ENCODE measurements at places on chromosomes 1 and 21. TPM values are rescaled to one million over a fixed set of nuclear protein-coding genes. Genes with fewer than 3 reads are reported as not detected.

DNA sequence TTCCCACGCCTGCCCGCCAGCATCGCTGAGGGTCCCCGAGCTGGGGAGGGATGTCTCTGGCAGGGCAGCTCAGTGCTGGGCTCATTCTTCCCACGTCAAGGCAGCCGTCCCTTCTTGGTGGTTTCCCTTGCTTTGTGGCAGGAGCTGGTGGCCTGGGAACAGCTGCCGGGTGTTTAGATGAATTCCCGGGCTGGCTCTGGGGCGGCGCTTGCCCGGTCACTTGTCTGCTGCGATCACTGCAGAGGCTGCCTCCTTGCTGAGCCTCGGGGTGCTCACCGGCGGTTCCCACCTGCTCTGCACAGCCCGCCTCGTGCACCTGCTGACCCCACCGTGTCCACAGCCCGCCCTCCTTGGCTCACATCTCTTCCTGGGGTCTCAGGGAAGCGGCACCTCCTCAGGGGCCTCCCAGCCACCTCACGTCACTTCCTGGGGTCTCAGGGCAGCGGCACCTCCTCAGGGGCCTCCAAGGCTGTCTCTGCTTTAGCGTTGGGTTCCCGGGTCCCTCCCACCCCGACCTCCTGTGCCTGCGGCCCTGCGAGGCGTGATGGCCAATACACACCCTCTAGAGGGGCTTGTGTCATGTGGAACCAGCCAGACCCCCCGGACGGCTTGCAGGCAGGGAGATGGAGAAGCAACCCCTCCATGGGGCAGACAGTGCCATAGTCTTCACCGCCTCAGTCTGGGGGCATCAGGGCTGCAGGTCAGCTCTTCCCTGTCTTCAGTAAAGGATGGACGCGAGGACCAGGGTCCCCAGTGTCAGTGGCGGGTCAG lies 13.5 kb downstream of the COL18A1 start:
- no peak overlapping the region for H3K4me3 ChIP-seq
- no peak overlapping the region for H3K27ac ChIP-seq
- peaks cover 11% of the 10 kb centered on the region for H3K27me3 ChIP-seq

DNA sequence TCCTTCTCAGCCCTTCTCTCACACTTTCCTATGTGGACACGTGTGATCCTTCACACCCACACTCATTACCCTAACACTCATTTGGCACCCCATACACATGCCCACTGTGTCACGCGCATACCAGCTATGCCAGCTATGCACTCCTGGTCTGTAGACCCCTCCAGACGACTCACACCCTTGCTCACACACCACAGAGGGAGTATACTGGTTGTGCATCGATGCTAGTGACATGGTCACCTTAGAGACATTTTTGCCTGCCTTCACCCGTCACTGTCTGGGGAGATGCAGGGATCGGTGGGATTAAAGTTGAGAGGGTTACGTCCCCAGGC lies 8.3 kb upstream of the PPM1J start:
- H3K36me3 ChIP-seq: no peaks in the 10 kb centered on the region
- H3K27ac ChIP-seq: no peak overlapping the region
- no peaks in the 10 kb centered on the region for H3K4me1 ChIP-seq
- no peaks in the 10 kb centered on the region for H3K27me3 ChIP-seq

DNA sequence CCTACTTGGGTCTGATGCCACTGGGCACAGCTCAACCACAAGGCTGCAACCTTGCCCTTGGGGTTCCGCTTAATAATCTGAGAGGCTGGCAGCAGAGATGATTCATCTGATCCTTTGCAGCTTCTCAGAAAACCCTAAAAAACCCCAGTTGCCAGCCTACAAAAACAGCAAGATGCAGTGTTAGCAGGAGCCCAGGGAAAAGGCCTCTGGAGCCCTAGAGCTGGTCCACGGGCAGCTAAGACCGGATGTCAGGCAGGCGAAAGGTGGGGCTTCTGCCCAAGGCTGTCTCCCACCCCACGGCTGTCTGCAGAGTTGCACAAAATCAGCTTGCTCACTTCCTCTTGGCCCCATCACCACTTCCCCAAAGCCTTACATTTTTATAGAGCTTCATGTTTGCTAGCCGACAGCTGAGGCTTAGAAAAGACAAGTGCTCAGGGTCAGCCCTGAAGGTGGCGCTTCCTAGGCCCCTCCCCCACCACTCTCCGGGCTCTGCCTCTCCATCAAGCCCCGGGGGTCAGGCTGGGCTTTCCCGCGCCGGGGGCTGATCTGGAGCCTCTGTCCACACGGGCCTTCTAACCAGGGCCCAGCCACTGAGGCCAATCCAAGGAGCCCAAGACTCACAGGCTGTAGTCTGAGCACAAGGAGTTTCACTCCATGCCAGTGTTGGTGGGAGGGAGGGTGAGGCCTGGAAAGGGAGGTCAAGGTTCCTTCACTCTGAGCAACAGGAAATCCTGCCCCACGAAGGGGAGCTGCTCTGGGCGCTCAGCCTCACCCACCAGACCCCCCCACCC lies 4.2 kb upstream of the ADORA3 start:
- H3K27me3 ChIP-seq: no peaks in the 10 kb centered on the region
- H3K27ac ChIP-seq: peak overlapping the region; percentile 90
- H3K4me3 ChIP-seq: peak overlapping the region; percentile 55
- peaks cover 35% of the 10 kb centered on the region for H3K4me1 ChIP-seq

GRCh38 chr1:216632980-216633379 lies 90.2 kb downstream of the ESRRG start:
- no peak overlapping the region for H3K27ac ChIP-seq
- H3K27me3 ChIP-seq: no peaks in the 10 kb centered on the region
- H3K4me1 ChIP-seq: no peaks in the 10 kb centered on the region
- no peaks in the 10 kb centered on the region for H3K36me3 ChIP-seq
- no peak overlapping the region for H3K4me3 ChIP-seq

DNA sequence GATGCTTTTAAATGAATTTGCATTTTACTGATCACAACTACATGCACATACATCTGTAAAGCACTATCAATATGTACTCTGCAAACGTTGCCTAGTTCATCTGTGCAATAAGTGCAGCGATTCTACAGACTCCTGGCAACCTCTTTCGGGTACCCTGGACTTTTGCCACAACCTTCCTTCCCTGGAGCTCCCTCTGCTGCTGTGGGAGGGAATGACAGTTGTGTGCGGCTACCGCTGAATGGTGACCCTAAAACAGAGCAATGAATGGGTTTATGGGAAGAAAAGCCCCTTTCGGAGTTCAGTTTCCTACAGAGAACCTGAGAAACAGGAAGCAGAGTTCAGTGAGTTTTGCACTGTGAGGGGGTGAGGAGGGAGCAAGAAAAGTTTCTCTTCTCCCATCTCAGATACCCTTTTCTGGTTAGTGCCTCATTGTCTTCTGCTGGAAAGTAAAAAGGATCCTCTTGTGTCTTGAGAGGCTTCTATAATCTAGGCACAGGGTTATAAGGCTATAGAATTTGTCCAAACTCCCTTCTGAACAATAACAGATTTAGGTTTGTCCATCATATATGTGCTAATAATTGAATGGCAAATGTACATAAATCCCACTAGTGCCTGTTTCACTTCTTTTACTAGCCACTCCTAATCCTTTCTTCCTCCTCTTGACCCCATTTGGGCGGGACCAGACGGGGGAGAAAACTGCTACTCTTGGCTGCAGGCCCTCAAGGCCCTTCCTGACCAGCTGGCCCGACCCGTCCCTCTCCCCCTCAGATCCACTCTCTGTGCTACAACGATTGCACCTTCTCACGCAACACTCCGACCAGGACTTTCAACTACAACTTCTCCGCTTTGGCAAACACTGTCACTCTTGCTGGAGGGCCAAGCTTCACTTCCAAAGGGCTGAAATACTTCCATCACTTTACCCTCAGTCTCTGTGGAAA lies 19.8 kb upstream of the SARS1 start:
- no peaks in the 10 kb centered on the region for H3K4me1 ChIP-seq
- no peak overlapping the region for H3K4me3 ChIP-seq
- no peak for DNase-seq
- no peaks in the 10 kb centered on the region for H3K36me3 ChIP-seq

DNA sequence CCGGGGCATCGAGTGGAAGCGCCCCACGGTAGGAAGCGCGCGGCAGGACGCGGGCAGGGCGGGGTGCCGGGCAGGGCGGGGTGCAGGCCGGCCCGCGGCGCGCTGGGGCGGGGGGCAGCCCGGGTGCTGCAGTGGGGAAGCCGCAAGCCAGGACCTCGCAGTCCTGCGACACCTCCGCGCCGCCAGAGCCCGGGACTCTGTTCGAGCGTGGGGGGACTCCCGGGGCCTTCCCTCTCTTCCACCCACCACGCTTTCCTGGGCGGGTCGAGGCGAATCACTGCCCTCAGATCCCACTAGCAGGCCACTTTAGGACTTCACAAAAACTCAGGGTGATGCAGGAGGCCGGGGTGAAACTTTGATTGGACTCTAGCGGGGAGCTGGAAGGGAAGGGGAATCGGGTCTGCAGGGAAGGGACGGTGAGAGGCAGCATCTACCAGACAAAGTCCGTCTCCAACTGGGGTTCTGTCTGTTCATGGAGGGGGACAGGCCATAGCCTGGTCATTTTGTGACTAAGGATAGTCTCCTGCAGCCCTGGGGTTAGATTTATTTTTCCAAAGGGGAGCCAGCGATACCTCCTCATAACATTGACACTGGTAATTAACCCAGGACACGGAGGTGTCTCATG lies 623 bp downstream of the CAPN2 start:
- no peak for DNase-seq
- H3K4me1 ChIP-seq: peaks cover 35% of the 10 kb centered on the region
- H3K27me3 ChIP-seq: no peaks in the 10 kb centered on the region
- H3K27ac ChIP-seq: peak overlapping the region; percentile 96
- peak overlapping the region; percentile 88 for H3K4me3 ChIP-seq

GRCh38 chr1:172322219-172323061 lies 98.0 kb upstream of the C1orf105 start:
- peak; percentile 20 for DNase-seq
- H3K36me3 ChIP-seq: no peaks in the 10 kb centered on the region
- H3K27me3 ChIP-seq: no peaks in the 10 kb centered on the region
- H3K4me1 ChIP-seq: no peaks in the 10 kb centered on the region

GRCh38 chr1:208534599-208534897 lies 290.4 kb upstream of the PLXNA2 start:
- no peaks in the 10 kb centered on the region for H3K27me3 ChIP-seq
- no peak overlapping the region for H3K4me3 ChIP-seq
- H3K27ac ChIP-seq: no peak overlapping the region
- H3K36me3 ChIP-seq: no peaks in the 10 kb centered on the region
- no peak for DNase-seq

DNA sequence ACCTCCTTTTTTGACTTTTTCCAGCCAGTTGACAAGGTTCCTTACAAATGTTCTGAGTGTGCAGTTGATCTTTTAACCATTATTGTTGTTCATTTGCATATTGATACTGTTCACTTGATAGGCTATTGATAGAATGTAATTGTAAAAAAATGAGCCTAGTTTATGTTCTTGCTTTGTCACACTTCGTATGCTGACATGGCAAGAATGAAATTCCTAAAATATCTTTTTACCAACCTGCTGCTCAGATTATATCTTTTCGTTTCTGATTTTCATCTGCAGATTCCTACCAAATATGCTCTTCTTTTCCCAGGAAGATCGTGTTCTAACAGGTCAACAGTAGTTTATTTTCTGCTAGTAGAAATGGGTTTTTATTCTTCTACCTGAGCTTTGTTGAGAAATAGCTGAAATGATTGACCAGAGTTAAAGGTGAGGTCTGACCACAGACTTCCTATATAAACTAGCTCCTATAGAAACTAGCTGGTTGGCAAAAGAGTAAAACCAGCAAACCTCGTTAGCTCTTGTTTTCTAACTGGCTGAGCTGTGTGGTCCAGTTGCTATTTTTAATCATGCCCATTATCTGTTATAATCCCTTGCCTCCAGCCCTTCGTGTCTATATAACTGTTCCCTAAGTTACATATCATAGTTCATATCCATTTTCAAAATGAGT lies 174.8 kb downstream of the HS2ST1 start:
- H3K27me3 ChIP-seq: no peaks in the 10 kb centered on the region
- no peak overlapping the region for H3K4me3 ChIP-seq
- H3K27ac ChIP-seq: no peak overlapping the region
- H3K36me3 ChIP-seq: no peaks in the 10 kb centered on the region
- no peaks in the 10 kb centered on the region for H3K4me1 ChIP-seq
- no peak for DNase-seq

ANP32E gene
- 15.1 TPM for total RNA-seq

CELA3A gene
- total RNA-seq: not detected

C1orf185 gene
- total RNA-seq: not detected

CFAP410 gene
- total RNA-seq: 10.6 TPM

PPIAL4G gene
- not detected for total RNA-seq

CDA gene
- total RNA-seq: 1.7 TPM

PCP4 gene
- total RNA-seq: not detected

RNF187 gene
- 99.8 TPM for total RNA-seq

Data from gastrocnemius medialis (tissue), 4 donors.